ENCODE measurements at places on chromosomes 1 and 21. TPM values are rescaled to one million over a fixed set of nuclear protein-coding genes. Genes with fewer than 3 reads are reported as not detected.

The C1orf115 gene
- total RNA-seq = 22.5 TPM

The ALX3 gene
- not detected for total RNA-seq

The TMEM81 gene
- total RNA-seq = 4.4 TPM

The LEPROT gene
- total RNA-seq = 46.0 TPM

The ZBTB37 gene
- 65.7 TPM for total RNA-seq

The PTAFR gene
- total RNA-seq = 1.6 TPM

The KLHDC9 gene
- 1.6 TPM for total RNA-seq

The NPHS2 gene
- total RNA-seq = not detected

The TRIM33 gene
- total RNA-seq = 137 TPM

The OTUD7B gene
- 8.1 TPM for total RNA-seq

The S100A7 gene
- total RNA-seq = not detected

The IL19 gene
- total RNA-seq = not detected

The SPATA46 gene
- not detected for total RNA-seq

The DHDDS gene
- total RNA-seq = 47.6 TPM

The CHIA gene
- total RNA-seq = not detected

The FCAMR gene
- not detected for total RNA-seq

The PTGER3 gene
- total RNA-seq = 0.94 TPM

The CCDC185 gene
- total RNA-seq = not detected

The CFAP141 gene
- total RNA-seq = not detected

The FAM110D gene
- 0.31 TPM for total RNA-seq

The SPRR4 gene
- total RNA-seq = not detected

The ZMPSTE24 gene
- 39.8 TPM for total RNA-seq

The EFNA1 gene
- 5.6 TPM for total RNA-seq
